ENCODE measurements at places on chromosomes 7 and 10.

GRCh38 chr7:2281541-2281940 lies 32.7 kb downstream of the SNX8 start:
- no peak for DNase-seq

DNA sequence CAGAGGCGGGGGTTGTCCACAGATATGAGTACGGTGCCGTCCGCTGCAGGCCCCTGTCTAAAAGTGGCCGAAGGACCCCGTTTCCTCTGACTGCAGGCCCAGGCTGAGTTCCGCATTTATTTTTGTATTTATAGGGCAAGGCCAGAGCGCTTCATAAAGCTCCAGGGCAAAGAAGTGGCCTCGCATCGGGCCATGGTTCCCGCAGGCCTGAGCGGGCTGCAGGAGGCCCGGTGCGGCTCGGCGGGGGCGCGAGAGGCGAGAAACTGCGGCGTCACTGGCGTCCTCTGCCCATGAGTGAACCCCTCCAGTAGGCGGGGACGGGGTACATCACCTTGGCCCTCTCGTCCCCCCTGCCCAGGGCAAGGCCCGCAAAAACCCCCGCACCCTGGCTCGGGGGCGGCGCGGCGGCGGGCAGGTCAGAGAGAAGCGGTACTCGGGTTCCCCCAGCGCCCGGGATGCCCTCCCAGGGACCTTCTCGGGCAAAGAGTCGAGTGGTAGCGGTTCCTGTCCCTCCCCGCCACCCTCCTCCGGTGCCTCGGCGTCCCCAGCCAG lies 355.7 kb downstream of the DNAJB6 start:
- no peak for DNase-seq

GRCh38 chr7:107917763-107918651 lies 27.0 kb downstream of the DLD start:
- no peak for DNase-seq

GRCh38 chr10:129696636-129697035 lies 229.6 kb downstream of the MGMT start:
- no peak for DNase-seq

DNA sequence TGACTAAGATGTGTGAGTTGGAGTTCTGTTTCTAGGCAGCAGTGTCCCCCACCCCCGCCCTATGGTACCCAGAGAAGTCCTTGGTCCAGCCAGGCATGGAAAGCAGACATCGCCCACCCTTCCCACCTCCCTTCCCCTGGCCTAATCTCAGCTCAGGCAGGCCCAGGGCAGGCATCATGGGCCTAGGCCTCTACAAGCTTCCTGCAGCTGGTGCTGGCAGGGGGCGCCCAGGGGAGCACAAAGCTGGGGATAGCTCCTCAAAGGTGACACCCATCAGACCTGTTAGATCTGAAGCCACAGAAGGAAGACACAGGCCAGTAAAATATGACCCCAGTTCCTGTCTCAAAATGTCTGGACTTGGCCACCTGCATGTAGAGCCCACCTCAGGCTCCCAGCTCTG lies 18.9 kb upstream of the UNC5B start:
- DNase-seq: no peak

DNA sequence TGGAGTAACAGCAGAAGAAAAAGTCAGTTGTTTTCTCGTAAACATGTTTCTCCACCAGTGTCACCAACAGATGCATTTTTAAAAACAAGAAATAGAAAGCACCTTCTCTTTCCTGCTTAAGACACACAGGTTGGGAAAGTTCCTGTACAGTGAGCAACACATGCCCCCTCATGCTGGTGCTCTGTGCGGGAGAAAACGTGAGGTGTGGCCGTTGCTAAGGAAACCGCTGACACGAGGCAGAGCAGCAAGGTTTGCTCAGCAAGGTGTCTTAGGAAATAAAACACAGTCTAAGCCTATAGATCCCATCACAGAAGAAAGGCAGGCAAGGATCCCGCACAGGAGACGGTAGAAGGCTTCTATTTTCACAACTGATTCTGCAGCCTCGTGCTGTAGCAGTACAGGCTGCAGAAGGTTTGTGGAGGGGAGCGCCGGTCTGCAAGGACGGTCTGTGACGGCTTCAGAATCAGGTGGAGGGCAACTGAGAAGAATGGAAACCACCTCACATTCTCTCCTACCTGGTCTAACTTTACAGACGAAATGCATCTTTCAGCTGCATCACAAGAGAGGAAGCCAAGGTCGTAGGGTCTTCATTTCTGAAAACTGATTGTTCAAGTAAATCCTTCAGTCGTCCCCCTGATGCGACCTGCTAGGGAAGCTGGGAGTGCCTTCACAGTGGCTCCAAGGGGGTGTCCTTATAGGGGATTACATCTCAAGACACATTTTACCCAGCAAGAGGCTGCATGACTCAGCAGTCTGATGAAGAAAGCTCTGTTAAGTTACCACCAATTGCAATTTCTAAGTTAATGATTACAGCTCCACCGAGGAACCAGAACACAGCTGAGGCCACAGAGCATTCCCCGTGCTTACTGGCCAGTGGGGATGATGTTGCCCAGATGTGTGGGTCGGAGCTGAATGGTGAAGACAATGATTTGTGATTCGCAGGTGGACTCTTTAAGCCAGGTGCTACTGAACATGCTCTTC lies 150.7 kb upstream of the KLF14 start:
- DNase-seq: no peak

- DNase-seq: no peak
Measured at GRCh38 chr7:43726466-43726865, 2.9 kb downstream of the COA1 start.

DNA sequence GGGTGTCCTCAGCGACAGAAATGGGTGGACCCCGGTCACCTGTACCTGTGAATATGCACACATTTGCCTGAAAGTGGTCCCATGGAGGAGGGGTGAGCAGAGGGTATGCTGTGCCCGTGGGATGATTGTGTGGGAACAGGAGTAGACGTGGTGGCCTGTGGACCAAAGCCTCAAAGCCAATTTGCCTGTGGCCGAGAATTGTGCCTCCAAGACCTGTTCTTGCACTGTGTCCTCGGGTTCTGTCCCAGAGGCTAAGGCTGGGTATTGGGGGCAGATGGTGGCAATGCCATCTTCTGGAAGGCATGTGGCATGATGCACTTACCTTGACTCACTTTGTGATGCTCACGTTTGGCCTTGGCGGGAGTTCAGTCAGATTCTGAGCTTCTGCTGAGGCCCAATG lies 351.0 kb downstream of the TCERG1L start:
- DNase-seq: no peak

DNA sequence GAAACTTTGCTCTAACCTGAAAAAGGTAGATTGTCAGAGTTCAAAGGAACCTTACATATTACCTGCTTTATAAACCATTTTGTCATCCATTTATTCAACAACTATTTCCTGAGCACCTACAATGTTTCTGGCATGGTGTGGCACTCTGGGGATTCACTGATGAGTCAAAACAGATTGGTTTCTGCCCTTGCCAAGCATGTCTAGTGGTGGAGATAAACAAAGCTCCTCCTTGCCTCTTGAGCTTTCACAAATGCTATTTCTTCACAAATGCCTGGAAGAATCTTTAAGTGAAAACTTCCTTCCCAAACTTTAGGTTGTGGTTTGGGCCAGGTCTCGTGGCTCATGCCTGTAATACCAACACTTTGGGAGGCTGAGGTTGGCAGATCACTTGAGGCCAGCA lies 85.1 kb upstream of the RELN start:
- DNase-seq: no peak

GRCh38 chr10:6473430-6473829 lies 106.6 kb downstream of the PRKCQ start:
- DNase-seq: no peak

- DNase-seq: no peak
Measured at GRCh38 chr10:73205081-73205480, 37.2 kb downstream of the FAM149B1 start.

DNA sequence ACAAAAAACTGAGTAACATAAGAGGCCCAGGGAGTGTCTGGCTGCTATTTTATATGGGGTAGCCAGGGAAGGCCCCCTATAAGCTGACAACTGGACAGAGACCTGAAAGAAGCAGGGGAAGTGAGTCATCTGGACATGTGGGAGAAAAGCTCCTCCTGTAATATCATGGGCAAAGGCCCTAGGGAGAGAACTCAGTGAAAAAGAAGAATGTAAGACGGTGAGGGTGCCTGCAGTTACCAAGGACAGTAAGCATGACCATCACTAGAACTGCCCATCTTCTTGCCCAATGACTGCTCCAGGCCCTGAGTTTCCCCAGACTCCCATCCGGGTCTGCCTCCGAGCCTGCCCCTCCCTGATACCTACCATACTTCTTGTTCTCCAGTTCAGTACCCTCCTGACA lies 2.3 kb downstream of the ELMO1 start:
- DNase-seq: no peak

Data from cortex of kidney (tissue), 1 donor.